ENCODE measurements at places on chromosomes 6 and 20.
A peak's percentile ranks its signal among the peaks of the same experiment; 100 is the strongest.

- DNase-seq: no peak
These were observed 55.0 kb upstream of the IYD start for GRCh38 chr6:150313781-150314180.

DNA sequence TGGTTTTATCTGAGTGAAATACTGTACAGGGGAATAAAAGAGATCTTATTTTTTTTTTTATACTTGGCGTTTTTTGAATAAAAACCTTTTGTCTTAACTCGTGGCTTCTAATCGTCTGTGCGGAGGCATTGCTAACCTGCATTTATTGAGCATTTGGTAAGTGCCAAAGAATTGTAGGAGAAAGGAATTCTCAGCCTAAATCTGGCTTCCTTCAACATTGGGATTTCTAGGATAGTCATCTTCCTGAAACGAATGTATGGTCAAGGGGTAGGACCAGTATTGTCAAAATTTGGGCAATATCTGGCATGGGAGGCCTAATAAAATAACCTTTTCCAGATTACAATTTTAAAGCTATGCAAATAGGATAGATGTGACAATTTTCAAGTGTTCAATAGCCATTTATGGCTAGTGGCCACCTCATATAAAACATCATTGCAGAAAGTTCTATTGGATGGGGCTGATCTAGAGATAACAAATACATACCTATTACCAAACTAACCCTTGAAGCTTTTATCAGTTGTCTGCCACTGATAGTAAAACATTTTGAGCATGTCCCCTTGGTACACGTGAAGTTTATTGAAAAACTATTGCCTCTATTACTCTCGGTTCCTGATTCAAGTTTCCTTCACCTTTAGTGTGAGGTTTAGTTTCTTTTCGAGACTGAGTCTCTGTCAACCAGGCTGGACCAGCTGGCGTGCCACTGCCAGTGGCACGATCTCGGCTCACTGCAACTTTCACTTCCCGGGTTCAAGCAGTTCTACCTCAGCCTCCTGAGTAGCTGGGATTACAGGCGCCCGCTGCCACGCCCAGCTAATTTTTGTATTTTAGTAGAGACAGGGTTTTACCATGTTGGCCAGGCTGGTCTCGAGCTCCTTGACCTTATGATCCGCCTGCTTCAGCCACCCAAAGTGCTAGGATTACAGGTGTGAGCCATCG, 5.6 kb downstream of the PIM1 start:
- DNase-seq: no peak

DNA sequence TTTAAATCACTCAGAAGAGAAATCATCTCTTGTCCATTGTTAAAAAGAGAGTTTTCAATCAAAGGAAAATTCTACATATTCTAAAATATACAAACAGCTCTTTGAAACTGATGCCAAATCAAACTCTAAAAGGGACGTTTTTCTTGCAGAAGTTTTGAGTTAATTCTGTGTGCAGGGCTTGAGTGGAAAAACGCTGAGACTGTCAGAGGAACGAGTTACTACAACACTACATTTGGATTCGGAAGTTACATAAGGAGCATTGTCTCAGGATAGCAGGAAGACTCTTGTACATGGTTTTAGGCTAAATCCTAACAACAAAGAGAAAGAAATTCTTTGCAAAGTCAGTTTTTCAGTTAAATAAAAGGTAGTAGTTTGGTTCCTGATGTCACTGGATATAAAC, 155.7 kb upstream of the SUPT3H start:
- DNase-seq: no peak

DNA sequence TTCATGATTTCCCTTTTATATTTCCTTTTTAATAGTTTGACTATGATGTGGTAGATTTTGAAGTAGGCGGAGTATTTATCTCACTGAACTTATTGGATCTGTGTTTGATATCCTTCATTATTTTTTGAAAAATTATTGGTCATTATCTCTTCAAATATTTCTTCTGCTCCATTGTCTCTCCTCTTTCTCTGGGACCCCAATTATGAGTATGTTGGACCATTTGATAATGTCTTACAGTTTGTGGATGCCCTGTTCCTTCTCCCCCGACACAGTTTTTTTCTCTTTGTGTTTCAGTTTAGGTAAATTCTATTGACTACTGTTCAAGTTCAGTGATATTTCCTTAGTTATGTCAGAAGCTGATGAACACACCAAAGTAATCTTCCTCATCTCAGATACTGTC, 49.4 kb upstream of the COL10A1 start:
- no peak for DNase-seq

DNA sequence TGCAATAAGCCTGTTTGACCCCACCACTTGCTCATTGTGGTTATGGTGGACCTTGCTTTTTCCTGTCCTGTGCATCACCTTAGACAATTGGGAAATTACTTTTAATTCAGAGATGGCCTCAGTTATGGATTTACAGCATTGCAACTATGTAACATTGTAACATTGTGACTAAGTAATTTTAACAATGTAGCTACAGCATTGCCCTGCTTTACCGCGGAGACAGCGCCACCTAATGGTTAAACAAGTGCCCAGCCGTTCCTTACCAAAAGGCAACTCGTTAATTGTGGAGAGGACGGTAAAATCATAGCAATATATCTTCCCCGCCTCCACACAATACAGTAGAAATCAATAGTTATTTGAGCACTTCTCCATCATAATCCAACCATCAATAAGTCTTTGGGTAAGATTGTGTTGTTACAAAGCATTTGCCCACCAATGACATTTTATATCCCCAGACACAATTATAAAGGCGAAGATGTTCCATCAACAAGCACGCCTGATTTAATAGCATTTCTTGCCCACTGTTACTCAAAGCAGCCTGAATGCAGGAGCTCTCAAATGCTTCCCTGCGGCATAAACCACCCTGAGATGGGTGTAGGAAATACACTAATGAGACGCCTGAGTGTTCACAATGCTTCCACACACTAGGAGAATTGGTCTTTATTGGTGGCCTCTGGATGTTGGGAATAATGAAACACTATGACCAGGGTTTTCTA, 93.7 kb downstream of the PROKR2 start:
- peak; percentile 22 for DNase-seq

- no peak for DNase-seq
These were observed 106.9 kb upstream of the CCDC28A start for GRCh38 chr6:138666636-138667035.

DNA sequence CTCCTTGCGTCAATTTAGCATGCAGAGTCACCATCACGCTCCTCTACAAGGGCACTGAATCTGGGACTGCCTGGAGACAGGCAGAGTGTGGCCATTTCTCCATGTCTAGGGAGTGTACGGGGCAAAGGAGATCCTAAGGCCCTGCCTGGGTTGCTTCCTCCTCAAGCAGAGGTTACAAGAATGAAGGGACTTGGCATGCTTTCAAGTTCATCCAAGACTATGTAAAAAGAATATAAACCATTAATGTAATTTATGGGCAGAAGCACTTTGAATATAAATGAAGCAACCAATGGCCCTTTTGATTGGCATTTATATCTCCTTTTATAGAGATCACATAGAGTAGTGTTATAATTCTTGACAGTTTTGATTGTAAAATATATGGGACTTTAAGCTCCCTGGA, 137.5 kb downstream of the BTBD3 start:
- no peak for DNase-seq

DNA sequence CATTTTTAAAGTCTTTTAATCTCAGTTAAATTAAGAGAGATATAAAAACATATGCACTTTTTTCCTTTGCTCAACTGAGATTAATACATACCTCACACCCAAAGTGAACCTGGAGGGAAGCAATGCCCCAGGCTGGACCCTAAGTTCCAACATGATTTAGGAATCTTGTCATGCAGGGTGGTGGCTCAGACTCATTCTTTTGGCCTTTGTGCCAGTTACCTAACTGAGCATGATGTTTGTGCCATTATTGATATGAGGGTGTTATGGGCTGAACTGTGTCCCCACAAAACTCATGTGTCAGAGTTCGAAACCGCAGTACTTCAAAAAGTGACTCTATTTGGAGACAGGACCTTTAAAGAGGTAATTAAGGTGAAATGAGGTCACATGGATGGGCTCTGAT, 188.0 kb downstream of the ARHGAP18 start:
- no peak for DNase-seq

DNA sequence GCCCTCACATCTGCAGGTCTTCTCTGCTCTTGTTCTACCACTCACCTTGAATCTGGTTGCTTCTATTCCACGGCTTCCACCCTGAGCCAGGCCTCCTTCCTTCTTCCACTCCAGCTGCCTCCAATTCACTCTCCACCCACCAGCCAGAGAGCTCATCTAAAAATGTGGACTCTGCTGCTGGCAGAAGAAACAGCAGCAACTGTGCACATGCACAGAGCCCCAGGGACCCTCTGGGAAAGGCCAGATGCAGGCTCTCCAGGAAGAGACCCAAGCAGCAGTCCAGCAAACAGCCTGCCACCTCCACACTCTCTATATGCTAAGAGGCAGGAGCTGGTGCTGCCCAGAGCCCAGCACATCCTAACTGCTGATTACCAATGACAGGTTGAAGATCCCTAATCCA, 162.6 kb upstream of the TOP1 start:
- DNase-seq: no peak

DNA sequence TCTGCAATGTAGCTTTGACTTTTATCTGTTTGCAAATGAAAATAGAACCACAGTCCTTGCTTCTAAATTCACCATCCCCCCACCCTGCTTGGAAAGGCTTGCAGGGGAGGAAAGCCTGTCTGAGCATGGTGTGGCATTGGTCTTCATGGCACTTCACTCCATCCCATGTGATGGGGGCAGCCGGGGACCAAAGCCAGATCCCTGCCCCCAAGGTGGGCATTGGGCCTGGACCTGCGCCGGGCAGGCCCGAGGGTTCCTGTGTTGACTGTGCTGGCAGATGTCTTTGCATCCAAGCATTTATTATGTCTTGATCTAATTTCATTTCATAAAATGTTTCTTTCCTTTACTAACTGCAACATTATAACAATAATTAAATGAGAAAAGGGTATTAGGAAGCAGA, 120.0 kb downstream of the SYNDIG1 start:
- DNase-seq: no peak

DNA sequence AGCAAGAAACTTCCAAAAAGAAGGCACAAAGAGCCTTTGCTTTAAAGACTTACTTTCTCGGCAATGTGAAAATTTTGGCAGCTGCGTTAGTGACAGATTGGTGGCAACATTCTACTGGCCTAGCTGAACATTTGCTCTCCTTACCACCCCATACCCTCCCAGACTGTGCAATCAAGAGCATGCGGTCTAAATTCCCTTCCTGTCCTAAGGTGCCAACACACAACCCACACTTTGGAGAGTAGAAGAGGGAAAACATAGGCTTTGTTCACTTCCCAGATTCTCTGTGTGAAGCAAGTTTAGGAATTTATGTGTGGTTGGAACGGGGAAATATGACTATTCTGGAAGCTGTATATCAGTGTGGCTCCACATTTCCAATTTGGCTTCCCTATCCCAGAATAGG, 29.8 kb upstream of the NEDD9 start:
- no peak for DNase-seq

DNA sequence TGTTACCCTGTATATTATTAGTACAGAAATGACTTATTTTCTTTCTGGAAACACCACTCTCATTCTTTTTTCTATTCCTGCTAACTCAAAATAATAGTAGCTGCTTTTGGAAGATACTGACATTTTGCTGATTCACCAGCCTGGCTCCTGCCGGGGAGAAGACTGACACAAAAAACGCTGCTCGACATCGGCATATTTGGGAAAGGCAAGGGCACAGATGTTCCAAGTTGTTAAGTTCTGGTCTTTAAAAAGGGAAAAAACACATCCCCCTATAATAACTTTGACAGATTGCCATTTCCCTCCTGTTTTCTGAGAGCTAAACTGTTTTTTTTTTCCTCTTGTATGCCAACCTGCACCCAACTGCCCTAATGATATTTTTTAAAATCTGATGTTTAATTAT, 55.4 kb downstream of the CTNNBL1 start:
- DNase-seq: no peak
